ENCODE measurements at places on chromosomes 11 and 22. TPM values are rescaled to one million over a fixed set of nuclear protein-coding genes. Genes with fewer than 3 reads are reported as not detected.

GRCh38 chr11:126790550-126791081 lies 210.0 kb downstream of the KIRREL3 start:
- DNase-seq = peak; percentile 28

DNA sequence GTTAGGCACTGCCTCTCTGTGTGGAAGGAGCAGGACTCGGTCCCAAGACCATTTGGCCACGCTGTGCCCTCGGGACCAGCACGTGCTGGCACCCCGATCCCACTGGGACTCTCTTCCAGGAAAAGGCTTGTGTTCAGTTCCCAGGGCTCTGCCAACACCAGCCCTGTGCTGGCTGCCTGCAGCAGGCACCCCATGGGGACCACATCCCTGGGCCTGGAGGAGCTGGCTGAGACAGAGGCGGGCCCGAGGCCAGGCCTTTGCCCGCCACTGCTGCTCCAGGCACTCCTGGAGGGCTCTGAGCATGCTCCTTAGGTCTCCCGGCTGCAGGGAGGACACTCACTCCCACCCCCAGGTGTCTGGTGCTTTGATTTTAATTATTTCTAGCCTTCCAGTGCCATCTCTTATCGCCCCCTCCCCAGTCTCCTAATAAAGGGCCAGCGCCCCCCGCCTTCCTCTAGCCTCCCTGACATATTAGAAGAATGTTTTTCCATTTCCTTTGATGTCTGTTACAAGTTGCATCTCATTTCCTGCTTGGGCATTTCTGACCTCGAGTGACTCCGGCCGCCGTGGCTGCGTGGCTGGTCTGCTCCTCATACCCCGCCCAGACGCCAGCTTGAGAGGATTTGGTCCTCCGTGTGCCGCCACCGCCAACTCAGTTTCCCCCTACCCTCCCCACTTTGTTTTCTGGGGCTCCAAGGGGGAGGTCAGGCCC lies 14.4 kb downstream of the CDKN1C start:
- DNase-seq = no peak

- no peak for DNase-seq
These were observed at the start of gene RAG2 for GRCh38 chr11:36598051-36598450. Gene RAG2, minus strand, starts transcription at chr11:36598236. Its CDS starts 4,068 bp downstream, at chr11:36594168.

GRCh38 chr11:36098087-36098486 lies 154.2 kb downstream of the LDLRAD3 start:
- DNase-seq = no peak

DNA sequence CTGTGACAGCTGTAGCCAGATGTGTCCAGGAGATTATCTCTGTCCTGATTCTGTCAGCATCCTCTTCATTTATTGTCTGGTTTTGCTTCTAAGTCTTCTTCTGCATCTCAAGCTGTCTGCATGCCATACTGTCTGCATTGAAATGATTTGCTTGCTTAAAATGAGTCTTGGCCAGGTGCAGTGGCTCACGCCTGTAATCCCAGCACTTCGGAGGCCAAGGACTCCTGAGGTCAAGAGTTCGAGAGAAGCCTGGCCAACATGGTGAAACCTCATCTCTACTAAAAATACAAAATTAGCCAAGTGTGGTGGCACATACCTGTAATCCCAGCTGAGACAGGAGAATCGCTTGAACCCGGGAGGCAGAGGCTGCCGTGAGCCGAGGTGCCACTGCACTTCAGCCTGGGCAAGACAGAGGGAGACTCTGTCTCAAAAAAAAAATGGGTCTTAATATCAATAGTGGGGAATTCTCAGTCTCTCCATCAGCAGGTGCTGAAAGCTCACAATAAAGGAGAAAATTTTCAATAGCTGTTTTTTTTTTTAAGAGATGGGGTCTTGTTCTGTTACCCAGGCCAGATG lies 39.2 kb upstream of the AMPD3 start:
- DNase-seq = no peak

- DNase-seq = no peak
These were observed 125.0 kb downstream of the NTM start for GRCh38 chr11:131495423-131495822.

GRCh38 chr11:115194802-115195110 lies 309.5 kb downstream of the CADM1 start:
- DNase-seq = no peak

DNA sequence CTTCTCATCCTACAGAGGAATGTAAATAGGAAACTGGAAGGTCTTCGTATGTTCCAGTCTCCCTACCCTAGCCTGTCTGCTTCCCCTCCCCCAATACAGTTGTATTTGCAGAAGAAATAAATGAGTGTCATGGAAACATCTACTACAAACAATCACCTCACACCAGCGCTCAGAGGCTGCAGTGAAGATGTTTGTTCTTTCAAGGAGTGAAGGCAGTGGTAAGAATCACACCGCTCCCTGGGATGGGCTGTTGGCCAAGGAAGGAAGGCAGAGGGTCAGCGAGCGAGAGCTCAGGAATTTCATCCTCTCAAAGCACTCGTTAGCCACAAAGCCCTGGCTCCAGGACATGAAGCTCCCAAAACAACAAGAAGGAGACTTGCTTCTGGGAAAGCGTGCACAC lies 1.1 kb upstream of the IGSF9B start:
- no peak for DNase-seq

The EI24 gene
- total RNA-seq = 96.4 TPM

The MUC5AC gene
- total RNA-seq = not detected

The PYGM gene
- total RNA-seq = under 0.01 TPM

- DNase-seq = no peak
These were observed 4.5 kb upstream of the PATL1 start for GRCh38 chr11:59673291-59673690.

The PTH gene
- not detected for total RNA-seq

DNA sequence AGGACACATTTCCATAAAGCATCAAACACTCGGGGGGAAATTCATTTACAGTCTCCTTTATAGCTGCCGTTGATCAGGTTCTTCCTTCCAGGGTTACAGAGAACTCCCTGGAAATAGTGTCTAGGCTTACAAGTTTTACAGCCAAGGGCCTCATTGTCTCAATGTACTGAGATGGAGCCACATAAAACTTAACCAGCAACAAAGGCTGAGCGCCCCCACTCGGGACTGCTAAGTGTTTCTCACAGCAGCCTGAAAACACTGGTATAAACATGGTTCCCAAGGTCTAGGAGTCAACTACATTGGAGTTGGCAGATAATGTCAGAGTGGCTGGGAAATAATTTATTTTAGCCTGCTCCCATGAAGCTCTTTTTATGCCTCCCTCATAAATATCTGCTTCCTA lies 686.2 kb downstream of the OPCML start:
- DNase-seq = no peak

The SCGB1A1 gene
- total RNA-seq = not detected

The CRYBB1 gene
- total RNA-seq = 0.22 TPM

GRCh38 chr11:13098063-13098462 lies 88.9 kb downstream of the RASSF10 start:
- no peak for DNase-seq

The PHF21A gene
- total RNA-seq = 8.9 TPM

- no peak for DNase-seq
These were observed 33.3 kb downstream of the DAGLA start for GRCh38 chr11:61713464-61713863.

GRCh38 chr11:16120008-16120407 lies 236.3 kb downstream of the SOX6 start:
- no peak for DNase-seq

The DNAJB7 gene
- not detected for total RNA-seq

DNA sequence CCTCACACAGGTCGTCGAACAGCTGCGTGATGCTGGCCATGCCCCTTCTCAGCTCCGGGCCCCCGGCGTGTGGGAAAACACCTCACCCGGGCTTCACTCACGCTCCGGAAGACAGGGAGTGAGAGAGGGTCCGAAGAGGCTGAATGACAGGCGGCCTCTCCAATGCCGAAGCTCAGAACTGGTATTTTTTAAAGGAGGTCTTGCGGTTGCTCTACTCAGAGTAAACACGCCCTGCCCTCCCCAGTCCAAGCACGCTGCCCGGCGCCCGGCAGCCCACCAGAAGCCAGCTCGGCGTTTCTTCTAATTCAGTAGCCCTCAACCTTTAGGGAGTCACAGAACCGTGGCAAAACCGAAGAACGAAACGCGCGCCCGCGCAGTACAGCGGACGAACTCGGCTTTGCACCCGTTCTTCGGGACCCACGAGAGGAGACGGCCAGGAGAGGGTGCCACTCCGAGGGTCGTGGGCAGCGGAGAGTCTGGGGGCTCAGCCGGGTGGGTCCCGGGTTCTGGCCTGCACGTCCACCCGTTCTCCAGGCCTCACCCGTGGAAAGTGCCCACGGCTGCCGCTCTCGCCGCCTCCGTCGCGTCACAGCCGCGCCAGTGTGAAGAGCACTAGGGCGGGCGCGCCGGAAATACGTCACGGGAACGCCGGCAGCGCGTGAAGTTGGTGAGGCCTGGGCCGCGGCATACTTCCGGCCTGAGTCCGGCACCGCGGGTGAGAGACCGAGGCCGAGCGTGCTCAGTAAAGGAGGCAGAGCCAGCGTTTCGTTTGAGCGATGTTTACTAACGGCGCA lies at the start of gene TUBGCP6:
Gene TUBGCP6, minus strand, starts transcription at position 604 of the 794 bp plus-strand sequence. Its CDS starts 564 bp downstream, at position 40.
- DNase-seq = peak; percentile 97

- no peak for DNase-seq
These were observed 67.7 kb downstream of the THAP12 start for GRCh38 chr11:76313271-76313670.

- DNase-seq = no peak
These were observed 71.5 kb upstream of the RAB38 start for GRCh38 chr11:88246696-88247095.

DNA sequence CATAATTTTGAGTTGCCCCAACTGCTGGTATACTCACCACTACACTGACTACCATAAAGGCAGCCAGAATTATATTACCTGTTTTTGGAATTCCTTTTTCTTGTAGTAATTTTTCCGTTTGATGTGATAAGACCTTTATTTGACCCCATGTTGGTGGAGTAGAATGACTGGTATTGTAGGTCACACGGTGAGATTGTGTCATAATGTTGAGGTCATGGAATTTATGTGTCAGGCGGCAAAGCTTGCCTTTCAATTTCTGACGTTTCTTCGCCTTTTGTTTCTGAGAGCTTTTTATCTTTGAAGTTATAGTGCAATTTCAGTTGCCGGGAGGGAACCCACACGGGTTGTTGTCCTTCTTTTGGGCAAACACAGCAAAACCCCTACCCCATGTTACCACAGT lies 13.0 kb downstream of the OR52K1 start:
- DNase-seq = peak; percentile 3

GRCh38 chr11:118897721-118898310 lies 14.1 kb downstream of the CXCR5 start:
- DNase-seq = no peak

DNA sequence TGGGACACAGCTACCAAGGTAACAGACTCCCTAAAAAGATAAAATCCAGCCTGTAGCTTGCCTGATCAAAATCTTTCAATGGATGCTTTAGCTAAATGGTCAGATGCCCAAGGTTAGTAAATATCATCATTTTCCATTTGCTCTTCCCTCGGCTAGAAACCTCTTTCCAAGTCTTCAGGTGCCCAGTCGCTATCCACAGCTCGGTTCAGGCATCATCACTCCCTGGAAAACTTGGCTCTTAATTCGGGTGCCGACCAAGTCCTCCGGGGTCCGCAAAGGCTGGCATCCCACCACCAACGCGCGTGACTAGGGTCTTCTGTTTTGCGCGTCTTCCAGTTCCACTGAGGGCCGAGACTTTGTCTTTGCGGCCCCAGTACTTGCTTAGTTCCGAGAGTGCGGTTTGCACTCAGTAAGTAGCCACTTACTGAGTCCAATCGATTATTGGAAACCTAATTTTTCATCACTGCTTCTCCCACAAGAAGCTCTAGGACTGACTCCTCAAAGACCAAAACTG lies 44.3 kb downstream of the OR4D9 start:
- DNase-seq = no peak

DNA sequence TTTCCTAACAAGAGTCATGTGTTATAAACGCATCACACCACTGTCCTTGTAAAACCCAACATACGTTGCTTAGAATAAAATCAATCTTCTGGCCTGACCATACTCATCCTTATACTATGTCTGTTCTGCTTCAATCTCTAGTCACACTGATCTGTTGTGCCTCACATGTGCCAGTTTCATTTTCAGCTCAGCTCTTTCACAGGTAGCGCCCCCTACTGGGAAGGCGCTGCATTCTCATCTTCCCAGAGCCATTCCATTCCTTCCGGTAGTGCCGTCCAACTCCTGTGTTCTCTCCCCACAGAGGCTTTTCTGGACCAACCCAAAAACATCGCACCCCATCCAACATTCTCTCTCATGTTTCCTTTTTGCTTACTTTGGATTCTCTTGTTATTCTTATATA lies 22.2 kb downstream of the CASP5 start:
- peak; percentile 1 for DNase-seq

GRCh38 chr22:28798810-28799605 lies 1.4 kb downstream of the XBP1 start:
- DNase-seq = peak; percentile 78

GRCh38 chr11:48025293-48025983 lies 45.1 kb downstream of the PTPRJ start:
- no peak for DNase-seq

DNA sequence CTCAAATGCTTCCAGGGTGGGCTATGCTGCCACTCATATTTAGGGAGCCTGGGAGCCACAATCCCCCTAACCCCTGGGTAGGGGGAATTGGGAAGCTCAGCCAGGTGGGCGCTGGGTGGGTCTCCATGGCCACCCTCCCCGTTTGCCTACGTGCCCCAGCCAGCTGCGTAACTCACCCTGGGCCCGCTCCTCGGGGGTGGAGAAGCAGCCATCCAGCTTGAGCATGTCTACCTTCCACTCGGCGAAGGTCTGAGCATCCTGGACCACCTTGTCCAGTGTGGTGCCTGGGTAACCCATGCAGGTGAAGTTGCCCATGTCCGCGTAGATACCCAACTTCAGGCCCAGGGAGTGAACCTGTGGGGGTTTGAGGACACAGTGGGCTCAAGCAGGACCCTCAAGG lies 3.7 kb downstream of the NAGA start:
- DNase-seq = no peak

The PGM2L1 gene
- 31.4 TPM for total RNA-seq

The ADSL gene
- 122 TPM for total RNA-seq

DNA sequence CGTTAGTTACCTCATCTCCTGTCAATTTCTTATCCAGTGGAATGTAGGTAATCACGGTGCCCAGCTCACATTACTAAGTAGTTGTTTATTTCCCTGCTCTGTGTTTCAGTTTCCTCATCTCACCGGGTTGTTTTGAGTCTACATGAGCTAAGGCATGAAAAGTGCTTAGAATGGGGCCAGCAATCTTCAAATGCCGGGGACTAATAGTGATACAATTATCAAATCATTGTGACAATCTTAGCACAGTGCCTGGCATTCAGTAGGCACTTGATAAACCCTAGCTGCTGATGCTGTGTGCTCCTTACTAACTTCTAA lies 53.3 kb upstream of the CD5 start:
- no peak for DNase-seq

The KIAA0930 gene
- 22.7 TPM for total RNA-seq
